Stimulated activated CD4-positive, alpha-beta T cell treated with anti-CD3 and anti-CD28 coated beads, Interleukin-4, amount 100 ng/mL, for 4 hours (primary cell): ENCODE measurements at places on chromosomes 13 and 19.

- no peak for DNase-seq
These were observed 426.2 kb upstream of the DACH1 start for GRCh38 chr13:72293206-72293605.

GRCh38 chr13:110554227-110554836 lies 7.2 kb downstream of the RAB20 start:
- DNase-seq: no peak

- DNase-seq: no peak
These were observed at the start of gene PSG1 for GRCh38 chr19:42879613-42880012. PSG1 (minus strand) TSS chr19:42879713; CDS start chr19:42879581, 132 bp downstream.

DNA sequence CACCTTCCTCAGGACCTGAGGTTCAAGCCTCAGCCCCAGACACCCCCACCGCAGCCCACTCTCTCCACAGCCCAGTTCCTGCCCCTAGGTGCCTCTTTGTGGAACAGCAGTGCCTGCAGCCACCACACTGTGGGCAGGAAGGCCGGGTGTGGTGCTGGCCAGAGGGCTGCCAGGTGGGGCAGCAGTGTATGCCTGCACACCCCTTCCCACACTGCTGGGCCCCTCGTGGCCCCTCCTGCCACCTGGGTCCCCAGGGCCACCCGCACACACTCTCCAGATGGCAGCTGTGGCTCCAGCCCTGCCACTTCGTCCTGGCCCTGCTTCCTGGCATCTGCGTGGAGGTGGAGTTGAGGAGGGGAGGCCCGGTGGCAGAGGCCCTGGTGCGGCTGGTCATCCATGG lies 35.1 kb downstream of the HPN start:
- no peak for DNase-seq

- DNase-seq: peak; percentile 68
These were observed 11.9 kb upstream of the PRKD2 start for GRCh38 chr19:46728693-46729339.
